AG08396 (cell line): ENCODE measurements at places on chromosomes 1 and 21.

GRCh38 chr1:170239445-170239844, 93.7 kb downstream of the NTMT2 start:
- peak; percentile 17 for DNase-seq

DNA sequence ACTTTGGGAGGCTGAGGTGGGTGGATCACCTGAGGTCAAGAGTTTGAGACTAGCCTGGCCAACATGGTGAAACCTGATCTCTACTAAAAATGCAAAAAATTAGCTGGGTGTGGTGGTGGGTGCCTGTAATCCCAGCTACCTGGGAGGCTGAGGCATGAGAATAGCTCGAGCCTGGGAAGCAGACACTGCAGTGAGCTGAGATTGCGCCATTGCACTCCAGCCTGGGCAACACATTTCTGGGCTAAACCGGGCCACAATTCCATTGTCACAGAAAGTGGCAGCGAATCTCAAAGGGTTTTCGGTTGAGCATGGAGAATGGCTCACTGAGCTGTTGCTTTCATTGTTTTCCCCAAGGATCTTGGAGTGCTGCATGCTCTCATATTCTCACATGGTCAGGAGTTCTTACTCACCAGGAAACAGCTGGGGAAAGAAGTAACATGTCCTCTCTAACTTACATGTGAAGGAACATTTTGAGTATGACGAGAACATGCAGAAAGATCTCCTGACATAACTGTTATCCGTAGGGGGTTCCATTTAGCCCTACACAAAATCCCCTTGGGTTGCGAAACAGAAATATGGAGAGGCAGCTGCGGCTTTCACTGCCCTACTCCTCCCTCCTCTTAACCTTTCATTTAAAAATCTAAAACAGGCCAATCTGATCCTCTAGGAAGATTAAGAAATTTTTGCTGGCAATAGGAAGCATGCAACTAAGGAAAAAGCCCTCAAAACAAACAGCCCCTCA, 341.1 kb downstream of the PCP4 start:
- no peak for DNase-seq

GRCh38 chr1:7320661-7321060, 450.4 kb upstream of the VAMP3 start:
- no peak for DNase-seq

GRCh38 chr21:36330904-36331303, 10.9 kb downstream of the MORC3 start:
- peak; percentile 39 for DNase-seq

- DNase-seq: no peak
Observed at GRCh38 chr21:36010801-36011200, 49.5 kb downstream of the SETD4 start.

DNA sequence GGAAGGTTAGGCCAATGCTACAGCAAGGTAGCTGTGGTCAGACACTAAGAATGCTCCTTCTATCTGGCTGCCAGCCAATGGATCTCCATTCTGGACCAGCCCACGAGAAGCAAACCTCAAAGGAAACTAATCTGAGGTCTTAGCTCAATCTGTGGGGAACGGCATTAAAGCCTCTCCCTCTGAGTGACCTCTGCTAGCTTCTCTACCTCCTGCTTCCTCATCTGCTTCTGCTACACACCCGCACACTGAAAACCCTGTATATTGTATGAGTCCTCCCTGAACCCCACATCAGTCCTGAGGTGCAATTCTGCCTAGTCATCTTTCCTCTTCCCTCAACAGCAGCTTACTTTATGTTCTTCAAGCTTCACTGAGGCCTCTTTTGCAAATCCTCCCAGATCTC, 6.9 kb upstream of the GALE start:
- DNase-seq: no peak

DNA sequence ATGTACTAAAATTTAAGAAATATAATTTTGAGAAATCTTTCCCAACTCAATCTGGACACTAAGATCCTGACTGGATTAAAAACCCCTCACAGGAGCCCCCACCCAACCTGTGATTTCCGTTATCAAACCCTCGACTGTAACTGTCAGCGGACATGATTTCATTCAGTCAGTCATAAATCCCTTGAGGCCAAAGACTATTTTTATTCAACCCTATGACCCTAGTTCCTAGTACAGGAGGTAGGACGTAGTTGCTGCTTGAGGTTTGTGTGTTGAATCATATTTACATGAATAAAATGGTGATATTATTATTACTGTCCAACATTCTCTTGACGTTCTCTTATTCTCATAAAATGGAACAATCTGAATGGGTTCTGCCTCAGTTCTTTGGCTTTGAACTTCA, 73.1 kb upstream of the DYNLT5 start:
- DNase-seq: no peak

DNA sequence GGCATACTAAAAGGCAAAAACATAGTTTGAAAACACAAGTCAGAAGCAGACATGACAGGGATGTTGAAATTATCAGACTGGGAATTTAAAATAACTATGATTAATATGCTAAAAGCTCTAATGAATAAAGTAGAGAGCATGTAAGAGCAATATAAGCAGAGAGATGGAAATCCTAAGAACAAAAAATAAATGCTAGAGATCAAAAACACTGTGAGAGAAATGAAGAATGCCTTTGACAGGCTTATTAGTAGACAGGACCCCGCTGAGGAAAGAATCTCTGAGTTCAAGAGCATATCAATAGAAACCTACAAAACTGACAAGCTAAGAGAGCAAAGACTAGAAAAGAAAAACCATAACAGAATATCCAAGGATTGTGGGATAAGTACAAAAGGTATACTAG, 93.9 kb downstream of the MPZL1 start:
- DNase-seq: no peak

GRCh38 chr1:109396513-109396839, 1.2 kb downstream of the SORT1 start:
- DNase-seq: no peak

DNA sequence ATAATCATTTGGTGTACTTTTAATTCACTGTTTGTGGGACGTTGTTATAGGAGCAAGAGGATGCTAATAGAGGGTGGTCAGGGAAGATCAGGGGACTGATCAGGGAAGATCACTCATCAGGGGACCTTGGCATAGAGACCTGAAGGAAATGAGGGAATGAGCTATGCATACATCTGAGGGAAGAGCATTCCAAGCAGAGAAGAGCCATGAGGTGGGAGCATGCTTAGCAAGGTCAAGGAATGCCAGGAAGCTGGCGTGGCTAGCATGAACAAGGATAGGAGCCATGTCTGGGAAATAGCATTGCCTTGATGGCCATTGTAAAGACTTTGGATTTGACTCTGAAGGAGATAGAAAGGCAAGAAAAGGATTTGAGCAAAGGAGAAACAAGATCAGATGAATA, 14.1 kb downstream of the IRF2BP2 start:
- DNase-seq: no peak

DNA sequence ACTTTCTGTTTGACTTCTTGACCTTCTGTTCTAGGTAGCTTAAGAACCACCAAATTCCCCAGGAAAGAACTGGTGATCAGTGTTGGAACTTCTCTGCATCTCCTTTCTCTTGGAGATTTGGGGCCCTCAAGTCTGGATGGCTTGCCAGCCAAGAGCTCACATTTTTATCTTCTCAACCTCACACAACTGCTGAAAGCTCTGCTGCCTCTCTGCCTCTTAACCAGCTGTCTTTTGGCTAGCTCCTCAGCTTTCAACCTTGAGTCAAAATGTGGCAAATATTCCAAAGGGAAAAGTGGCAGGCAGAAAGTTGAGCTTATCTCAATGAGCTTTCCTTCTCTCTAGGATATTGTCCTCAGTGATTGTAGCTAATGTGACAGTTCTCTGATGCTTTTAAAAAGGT, 89.2 kb upstream of the CCDC190 start:
- no peak for DNase-seq

DNA sequence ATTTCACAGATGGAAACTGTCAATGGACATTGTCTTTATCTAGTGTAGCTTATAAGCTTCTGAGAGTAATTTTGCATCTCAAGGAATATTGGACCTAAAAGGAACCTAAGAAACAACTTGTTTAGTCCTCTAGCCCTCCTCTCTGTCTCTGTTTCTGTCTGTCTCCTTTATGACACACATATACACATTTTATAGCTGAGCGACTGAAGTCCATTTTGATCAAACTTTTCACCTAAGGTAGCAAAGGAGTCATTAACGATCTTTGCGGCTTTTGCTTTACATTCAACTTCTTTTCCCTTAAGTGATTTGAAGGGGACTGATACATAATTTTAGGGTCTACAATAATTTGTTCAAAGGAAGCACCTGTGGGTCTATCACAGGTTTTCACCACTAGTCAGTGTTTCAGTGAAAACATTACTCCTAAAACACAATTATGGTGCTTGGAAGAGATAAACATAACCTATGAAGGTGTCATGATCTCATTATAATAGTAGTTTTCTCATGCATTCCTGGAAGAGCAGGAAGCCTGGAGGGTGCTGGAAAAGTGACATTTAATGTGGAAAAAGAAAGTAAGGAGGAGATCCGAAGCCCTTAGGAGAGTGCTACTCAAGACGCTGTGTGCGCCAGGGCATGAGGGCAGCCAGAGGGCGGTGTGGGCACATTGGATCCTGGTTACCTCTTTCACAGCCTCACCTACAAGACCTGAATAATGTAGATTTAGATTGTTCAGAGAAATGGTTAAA, 248.6 kb downstream of the DNM3 start:
- DNase-seq: peak; percentile 31

GRCh38 chr1:165254376-165254775, 102.1 kb downstream of the LMX1A start:
- no peak for DNase-seq

DNA sequence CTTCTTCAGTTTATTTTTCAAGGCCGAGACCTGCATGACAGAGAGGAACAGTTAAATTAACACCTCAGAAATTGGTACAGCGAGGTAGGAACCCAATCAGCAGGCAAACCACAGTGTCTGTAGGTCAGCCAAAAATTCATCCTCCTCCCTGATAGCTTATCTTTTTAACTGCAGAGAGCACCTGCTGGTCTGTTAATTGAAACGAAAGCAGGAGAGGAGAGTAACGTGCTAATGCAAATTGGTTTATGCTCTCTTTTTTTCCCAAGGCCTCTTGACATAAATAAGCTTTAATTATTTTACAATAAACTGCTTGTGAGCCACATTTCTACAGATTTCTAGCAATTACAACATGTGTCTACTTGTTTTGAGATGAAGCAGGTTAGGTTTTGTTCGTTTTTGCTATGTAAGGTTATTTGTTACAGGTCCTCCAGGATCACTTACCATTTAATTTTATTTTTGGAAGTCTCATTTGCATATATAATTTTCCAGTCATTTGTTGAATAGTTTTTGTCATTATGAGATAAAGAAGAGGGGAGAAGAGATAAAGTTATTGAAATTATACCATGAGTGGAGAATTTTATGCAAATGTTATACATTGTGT, 179.9 kb downstream of the DENND1B start:
- no peak for DNase-seq

GRCh38 chr1:84347271-84347931, 45.9 kb downstream of the SAMD13 start:
- DNase-seq: no peak
